ENCODE measurements at places on chromosomes 2 and 18.

DNA sequence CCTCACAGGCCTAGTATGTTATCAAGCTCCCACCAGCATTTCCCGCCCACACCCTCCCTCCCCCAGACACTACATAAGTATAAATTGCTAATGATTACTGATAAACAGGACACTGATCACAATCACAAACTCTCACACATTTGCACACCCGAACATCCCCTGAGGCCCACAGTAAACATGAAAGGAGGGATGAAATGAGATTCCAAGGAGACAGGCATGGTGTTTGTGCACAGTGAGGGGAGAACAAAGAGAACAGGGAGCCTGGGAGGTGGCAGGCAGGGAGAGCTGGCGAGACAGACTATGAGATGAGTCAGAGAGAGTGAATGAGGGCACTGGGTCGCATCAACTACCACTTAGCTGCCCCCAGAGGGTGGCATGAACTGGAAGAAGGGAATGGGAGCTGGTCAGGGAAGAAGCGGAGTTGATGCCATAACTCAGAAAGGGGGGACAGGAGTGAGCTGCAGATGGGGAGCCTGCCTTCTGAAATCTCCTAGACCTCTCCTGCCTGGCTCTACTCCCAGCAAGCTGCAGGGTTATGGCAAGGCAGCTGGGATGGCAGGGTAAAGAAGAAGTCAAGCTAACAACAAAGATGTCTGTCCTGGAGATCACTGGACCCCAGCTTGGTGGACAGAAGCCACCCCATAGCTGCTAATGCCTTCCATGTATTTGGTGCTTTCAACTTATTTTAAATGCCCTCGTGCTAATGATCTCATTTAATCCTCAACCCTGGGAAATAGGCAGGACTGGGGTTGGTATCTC is 5.1 kb downstream of the KIF3C start:
- DNase-seq, result no peak

- DNase-seq, result no peak
Observed at GRCh38 chr2:151907286-151908203, 79.3 kb upstream of the ARL5A start.

DNA sequence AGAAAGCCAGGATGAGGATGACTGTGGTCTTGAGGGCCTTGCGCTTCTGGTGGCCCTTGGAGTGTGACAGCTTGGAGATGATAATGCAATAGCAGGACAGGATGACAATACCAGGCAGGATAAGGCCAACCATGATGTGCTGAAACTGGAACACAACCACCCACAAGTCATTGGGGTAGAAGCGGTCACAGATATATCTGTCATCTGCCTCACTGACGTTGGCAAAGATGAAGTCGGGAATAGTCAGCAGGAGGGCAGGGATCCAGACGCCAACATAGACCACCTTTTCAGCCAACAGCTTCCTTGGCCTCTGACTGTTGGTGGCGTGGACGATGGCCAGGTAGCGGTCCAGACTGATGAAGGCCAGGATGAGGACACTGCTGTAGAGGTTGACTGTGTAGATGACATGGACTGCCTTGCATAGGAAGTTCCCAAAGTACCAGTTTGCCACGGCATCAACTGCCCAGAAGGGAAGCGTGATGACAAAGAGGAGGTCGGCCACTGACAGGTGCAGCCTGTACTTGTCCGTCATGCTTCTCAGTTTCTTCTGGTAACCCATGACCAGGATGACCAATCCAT is 2.7 kb downstream of the CXCR4 start:
- DNase-seq, result no peak

DNA sequence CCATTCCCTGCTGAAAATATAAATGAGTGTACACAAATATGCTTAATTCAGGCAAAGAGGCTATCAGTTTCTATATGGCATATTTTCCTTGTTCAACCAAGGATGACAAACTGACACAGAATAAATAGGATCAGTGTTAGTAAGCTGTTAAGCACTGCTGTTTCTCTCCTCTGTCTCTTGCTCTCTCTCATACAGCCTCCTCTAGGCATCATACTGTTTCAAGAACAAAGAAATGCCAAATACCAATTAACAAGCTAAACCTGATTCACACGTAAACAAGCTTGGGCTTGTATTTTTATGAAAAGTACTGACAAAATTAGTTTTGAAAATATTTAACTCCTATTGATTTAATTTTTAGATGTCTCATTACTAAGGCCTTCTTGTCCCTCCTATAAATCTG is 1027.2 kb upstream of the ACVR2A start:
- no peak for DNase-seq

DNA sequence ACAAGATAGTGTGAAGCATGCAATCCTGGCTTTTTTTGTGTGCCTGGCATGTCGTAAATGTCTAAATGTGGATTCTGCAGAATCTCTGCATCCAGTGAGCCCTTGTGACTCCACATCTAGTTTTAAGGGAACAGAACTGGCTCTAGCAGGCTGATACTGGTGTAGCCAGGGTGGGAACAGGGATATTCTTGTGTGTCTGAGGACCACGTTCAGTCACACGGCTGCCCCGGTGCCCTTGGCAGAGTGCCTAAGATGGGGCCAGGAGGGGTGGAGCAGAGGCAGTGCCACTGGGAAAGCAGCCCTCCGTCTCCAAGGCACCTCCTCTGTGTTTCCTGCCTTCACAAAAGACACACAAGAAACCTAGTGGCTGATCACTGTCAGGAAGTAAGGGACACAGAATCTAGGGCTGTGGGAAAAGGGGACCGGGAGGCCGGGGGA is 91.5 kb upstream of the PARD3B start:
- DNase-seq, result no peak

- DNase-seq, result no peak
Observed at GRCh38 chr2:147910990-147911473, 66.2 kb downstream of the ACVR2A start.

GRCh38 chr2:138190999-138191398 is 226.7 kb downstream of the HNMT start:
- DNase-seq, result no peak

DNA sequence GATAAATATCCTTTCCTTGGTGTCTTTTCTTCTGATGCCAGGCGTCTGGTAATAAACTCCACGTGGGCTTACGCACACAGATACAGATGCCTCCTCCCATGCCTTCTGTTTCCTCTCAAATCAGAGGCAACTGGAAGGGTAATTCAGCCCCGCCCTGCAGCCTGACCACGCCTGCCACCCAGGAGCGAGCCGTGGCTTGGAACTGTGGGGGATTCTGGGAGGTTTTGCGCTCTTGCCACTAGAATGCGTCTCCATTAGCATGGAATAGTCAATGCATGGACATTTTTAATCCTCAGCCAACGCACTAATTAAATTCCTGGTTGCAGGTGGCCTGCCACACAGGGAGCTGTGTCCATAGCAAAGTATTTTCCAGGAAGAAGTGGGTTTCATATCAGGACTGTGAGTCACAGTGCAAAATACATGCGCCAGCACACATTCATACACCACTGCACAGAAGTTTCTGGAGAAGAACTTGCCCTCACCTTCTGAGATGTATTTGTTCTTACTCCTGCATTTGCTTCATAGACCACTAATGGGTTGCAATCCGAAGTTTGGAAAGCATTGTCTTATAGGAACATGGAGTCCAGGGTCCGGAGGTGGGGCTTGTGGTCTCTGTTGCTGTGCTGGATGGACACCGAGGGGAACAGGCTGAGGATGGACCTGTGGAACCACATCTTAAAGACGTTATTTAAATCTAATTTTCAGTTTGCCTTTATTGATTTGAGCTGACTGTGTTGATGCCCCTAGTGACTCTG is 151.4 kb downstream of the LDLRAD4 start:
- no peak for DNase-seq

GRCh38 chr18:51074605-51075004 is 44.6 kb downstream of the SMAD4 start:
- no peak for DNase-seq

GRCh38 chr18:75785206-75785605 is 357.7 kb upstream of the SMIM21 start:
- DNase-seq, result no peak

GRCh38 chr2:239081046-239081445 is 233.2 kb downstream of the TWIST2 start:
- DNase-seq, result no peak

DNA sequence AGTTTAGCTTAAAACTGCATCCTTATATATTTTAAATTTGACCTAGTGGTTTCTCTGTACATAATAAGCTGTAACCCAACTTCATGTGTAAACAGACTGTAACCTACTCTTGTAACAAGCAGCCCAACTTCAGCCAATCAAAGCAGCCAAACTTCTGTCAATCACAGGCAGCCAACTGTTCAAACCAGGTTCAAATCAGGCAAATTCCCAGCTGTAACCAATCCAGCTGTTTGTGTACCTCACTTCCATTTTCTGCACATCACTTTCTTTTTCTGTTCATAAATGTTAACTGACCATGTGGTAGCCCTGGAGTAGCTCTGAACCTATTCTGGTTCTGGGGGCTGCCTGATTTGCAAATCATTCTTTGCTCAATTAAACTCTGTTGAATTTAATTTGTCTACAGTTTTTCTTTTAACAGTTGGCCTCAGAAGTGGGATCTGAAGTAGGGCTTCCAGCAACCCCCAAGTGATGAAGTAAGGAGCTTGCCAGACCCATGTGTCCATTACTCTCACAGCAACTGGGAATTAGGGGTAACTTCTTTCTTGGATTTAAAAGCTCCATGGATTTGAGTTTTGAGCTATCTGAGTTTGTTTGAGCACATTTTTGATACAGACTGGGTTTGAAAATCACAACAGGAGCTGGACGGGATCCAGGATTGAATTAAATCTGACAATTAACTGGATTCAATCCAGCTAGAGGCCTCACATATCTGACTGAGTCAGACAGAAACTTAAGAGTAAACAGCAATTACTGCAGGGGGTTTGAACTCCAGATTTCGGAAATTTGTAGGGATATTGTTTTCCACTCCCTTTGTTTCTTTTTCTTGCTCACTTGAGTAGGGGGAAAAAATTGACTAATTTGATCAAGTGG is 1569.7 kb upstream of the SLC39A10 start:
- DNase-seq, result no peak

GRCh38 chr2:134351016-134351415 is 97.1 kb downstream of the MGAT5 start:
- DNase-seq, result no peak

DNA sequence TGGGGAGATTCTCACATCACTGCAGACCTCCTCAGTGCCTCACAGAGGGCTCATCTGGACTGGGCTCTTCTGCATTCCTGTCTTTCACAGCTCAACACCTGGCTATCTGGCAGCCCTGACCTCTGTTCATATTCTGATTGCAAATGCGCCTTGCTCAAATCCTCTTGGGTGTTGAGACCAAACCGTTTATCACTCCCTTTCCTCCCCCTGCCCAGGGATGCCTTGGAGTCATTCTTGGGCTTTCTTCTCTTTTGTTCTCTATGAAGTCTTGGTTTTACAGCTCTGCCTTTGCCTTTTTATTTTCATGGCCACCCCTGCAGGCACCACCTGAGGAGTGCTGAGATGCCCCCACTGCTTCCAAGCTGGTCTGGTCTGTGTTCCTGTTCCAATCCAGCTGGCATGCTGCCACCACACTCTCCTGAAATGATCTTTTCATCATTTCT is 26.3 kb downstream of the TUBB6 start:
- DNase-seq, result no peak

DNA sequence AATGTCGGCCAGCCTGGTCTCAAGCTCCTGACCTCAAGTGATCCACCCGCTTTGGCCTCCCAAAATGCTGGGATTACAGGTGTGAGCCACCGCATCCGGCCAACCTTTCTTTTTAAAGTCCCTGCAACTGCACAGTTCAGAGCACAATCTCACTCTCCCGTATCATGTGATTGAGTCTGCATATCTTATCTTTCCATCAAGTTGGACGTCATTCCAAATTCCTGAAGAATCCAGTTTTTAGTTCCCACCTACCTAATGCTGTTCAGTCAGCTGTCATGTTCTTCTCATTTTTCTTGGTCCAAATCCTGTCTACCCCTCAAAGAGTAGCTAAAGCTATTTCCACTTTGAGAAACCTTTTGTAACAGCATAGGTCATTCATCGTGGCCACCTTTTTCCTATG is 110.8 kb upstream of the FBXO11 start:
- DNase-seq, result no peak

DNA sequence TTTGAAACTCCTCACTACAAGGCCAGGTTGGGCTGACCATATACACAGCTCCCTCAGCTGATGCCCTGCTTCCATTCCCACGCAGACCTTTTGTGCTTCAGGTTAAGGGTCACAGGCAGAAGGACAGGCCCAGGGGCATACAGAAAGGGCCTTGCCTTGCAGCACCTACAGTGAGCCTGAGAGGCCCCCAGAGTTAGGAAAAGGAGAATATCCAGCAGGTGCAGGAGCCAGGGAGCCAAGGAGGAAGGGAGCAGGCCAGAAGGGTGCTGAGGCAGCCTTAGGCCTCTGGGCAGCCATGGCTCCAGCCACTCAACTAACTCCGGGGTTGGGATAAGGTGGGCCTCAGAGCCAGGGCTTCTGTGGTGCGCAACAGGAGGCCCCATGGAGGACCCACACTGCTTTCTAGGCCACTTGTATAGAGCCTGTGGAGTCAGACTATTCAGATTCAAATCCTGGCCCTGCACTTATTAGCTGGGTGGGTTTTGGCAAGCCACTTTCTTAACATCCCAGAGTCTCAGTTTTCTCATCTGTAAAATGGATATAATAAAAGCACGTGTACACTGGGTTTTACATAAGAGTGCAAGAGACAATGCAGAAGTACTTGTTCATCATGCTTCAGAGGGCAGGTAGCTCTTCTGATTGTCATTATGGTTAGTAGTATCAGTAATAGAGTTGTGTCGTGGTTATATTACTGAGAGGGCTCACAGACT is 214.6 kb upstream of the HAAO start:
- no peak for DNase-seq

GRCh38 chr2:218983263-218983933 is 1.6 kb downstream of the FEV start:
- no peak for DNase-seq

DNA sequence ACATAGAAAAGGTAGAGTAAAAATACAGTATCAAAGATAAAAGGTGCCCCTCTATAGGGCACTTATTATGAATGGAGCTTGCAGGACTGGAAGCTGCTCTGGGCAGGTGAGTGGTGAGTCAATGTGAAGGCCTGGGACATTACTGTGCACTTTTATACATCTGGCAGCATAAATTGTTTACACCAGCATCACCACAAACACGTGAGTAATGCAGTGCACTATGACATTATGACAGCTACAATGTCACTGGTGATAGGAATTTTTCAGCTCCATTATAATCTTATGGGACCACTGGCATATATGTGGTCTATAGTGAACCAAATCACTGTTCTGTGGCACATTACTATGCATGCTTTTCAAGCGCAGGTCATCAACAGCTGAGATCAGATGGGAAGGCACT is 48.1 kb downstream of the TPGS2 start:
- no peak for DNase-seq

- no peak for DNase-seq
Observed at GRCh38 chr2:231877533-231878456, 48.4 kb downstream of the NPPC start.

All from activated CD4-positive, alpha-beta T cell treated with anti-CD3 and anti-CD28 coated beads, Interleukin-2, amount 50 U/mL, for 24 hours (primary cell).